G401 (cell line): ENCODE measurements at places on chromosomes 7 and 10.

DNA sequence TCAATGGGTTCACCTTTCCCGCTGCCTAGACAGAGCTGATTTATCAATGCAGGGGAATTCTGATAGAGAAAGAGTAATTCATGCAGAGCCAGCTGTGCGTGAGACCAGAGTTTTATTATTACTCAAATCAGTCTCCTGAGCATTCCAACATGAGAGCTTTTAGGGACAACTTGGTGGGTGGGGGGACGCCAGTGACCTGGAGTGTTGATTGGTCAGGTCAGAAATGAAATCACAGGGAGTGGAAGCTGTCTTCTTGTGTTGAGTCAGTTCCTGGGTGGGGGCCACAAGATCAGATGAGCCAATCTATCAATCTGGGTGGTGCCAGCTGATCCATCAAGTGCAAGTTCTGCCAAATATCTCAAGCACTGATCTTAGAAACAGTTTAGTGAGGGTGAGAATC lies 99.0 kb upstream of the CAV2 start:
- no peak for DNase-seq

GRCh38 chr7:125084196-125084595 lies 154.6 kb upstream of the POT1 start:
- no peak for DNase-seq

- no peak for DNase-seq
Measured at GRCh38 chr7:5339955-5340354, 57.2 kb downstream of the SLC29A4 start.

DNA sequence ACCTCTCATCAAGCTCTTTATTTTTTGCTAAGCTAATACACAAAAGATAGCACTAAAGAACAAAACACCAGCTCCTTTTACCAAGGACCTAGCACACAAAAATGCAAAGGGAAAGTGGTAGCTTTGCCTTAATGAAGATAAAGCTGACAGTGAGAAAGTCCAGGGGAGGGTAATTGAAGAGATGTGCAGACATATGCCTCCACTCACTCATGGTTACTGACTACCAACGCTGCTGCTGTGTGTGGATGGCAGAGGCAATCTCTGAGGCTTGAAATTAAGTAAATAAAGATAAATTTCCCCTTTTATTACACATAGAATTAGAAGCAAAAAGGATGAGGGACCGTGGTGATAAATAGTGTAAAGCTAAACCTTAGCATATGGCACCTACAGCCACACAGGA lies 87.0 kb downstream of the HGF start:
- no peak for DNase-seq

DNA sequence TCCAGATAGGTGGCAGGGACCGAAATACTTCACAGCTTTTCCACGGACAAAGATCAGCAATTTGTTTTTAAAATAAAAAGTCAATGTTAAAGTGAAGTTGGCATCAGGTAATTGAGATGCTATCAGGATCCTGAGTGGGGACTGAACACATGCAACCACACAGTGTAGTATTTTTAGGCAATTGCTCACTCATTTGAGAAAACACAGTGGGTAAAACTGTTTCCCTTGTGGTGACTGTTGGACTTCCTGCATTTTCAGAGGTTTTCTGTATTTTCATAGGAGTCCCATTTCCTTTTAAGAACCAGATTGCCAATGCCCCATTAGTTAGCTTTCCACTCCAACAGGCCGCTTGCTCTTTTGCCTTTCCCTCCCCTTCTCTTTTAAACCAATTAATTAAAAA lies 159.5 kb upstream of the ZNF32 start:
- no peak for DNase-seq

GRCh38 chr7:124718032-124718766 lies 47.4 kb downstream of the GPR37 start:
- DNase-seq, result no peak

GRCh38 chr10:50469288-50469687 lies 154.5 kb downstream of the SGMS1 start:
- DNase-seq, result no peak

DNA sequence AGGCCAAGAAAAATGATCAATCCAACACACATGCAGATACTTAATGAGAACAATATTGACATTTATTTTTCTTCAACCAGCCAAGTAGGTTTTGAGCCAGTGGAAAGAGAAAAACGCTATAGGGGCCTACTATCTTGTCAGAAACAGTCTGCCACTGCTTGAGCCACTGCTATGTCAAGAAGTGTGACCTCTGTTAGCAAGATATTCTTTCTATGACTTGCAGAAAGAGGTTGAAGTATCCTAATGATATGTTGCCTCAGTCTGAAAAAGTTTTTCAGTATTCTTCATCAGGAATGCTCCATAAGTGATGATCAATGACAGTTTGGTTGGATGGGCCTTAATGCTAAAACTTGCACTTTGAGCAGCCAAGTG lies 328.4 kb upstream of the KCND2 start:
- no peak for DNase-seq

DNA sequence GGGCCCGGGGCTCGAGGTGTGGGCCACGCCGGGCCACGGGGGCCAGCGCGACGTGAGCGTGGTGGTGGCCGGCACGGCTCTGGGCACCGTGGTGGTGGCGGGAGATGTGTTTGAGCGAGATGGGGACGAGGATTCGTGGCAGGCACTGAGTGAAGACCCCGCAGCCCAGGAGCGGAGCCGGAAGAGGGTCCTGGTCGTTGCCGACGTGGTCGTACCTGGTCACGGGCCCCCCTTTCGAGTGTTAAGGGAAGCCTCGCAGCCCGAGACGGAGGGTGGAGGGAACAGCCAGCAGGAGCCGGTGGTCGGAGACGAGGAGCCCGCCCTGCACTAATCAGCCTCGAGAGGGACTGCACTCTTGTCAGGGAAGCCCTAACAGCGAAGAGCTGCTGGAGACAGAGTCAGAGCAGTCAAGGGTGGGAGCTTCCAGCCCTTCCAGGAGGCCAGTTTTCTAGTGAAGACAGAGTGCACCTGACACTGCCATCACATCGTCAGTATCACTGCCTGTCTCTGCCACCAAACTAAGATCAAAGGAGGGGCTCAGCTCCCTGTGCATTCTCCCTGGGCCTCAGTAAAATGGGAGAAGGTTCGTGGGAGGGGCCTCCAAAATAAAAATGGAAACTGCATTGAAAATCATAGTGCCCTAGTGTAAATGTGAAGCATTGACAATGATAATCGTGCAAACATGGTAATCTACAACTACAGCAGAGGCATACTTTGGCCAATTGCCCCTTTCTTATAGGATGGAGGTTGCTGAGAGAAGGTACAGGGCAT lies 1.3 kb downstream of the MBLAC1 start:
- DNase-seq, result peak; percentile 57

- no peak for DNase-seq
Measured at GRCh38 chr10:75244487-75245353, 9.0 kb upstream of the COMTD1 start.

- DNase-seq, result no peak
Measured at GRCh38 chr10:86017841-86018734, 348.5 kb downstream of the GRID1 start.

DNA sequence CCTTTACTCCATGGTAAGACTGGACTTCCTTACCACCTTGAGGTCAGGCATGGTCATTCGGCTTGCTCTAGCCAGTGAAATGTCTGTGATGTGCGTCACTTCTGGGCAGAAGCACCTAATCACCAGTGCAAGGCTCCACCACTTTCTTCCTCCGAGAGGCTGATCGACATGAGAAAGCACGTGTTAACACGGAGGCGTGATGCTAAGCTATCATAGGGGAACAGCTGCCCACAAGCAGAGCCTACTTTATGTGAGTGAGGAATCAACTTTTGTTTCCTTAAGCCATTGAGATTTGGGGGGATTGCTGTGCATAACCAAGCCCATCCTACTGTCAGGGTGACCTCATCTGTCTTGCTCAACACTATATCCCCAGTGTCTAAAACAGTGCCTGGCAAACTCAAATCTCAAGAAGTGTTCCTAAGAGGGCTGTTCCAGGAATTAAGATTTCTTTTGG lies 23.1 kb upstream of the SAR1A start:
- DNase-seq, result no peak

GRCh38 chr7:106420736-106421135 lies 136.0 kb upstream of the NAMPT start:
- DNase-seq, result no peak

- no peak for DNase-seq
Measured at GRCh38 chr7:131255242-131255641, 72.4 kb upstream of the MKLN1 start.

GRCh38 chr10:36499693-36500092 lies 625.7 kb upstream of the ANKRD30A start:
- DNase-seq, result no peak

DNA sequence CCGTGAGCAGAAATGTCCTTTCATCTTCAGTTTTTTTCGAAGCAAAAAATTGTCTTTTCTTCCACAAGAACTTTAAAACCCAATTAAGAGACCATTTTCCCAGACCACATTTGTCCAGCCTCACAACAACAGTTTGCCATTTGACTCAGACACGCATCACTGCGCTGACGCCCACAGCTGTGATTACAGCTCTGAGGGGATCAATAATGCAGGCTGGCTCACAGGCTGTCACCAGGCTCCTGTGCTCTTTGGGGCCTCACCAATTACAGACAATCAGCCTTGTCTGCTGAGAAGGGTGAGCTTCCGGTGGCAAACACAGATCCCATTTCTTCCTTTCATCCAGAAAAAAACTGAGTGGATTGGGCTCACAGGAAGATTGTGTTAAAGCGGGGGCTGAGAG lies 33.3 kb downstream of the DDC start:
- peak; percentile 2 for DNase-seq

DNA sequence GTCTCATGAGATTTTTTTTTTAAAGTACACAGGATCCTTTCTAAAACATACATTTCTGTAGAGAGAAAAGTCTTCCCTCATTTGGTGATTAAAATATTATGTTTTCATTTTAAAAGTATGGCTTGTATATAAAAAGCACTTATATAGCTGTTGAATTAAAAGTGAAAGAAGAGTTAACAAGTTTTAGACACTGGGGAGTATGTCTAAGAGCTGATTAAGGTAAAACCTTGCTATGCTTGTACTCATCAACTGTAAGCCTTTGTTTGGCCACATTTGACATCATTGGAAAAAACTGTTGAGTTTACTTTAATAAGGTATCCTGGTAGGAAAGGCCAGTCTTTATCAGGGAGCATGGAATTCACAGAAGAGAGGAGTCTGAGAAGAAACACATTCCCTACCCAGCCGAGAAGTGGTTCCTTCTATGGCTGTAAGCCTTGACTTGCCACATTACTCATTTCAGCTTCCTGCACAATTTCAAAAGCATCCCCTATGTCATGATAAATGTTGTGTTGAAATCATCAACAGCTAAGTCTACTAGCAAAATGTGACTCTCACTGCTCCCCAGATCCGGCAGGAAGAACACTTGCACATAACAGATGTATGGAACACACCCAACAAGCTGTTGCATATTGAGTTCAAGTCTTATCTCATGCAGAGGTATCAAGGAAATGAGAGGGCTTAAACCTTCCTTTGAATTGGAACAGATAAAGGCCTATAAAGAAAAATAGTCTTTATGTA lies 171.8 kb upstream of the CDK1 start:
- DNase-seq, result peak; percentile 80

DNA sequence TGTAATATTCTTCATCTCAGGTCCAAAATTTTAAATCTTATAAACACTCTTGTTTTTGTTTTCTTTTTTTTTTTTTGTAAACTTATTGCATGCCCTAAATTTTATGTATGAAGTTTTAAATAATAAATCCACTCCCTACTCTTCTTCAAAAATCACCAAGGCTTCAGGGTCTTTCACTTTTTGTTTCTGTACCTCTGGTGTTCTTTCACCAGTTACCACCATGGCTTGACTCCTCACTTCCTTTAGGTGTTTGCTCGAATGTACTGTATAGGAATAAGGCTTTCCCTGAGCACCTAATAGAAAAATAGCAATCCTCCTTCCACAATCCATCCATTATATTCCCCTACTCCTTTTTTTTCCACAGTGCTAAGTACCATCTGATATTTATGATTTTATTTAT lies 962.8 kb upstream of the POT1 start:
- DNase-seq, result no peak

- DNase-seq, result no peak
Measured at GRCh38 chr7:139874302-139874629, 45.2 kb downstream of the TBXAS1 start.

GRCh38 chr10:33483124-33483815 lies 148.8 kb upstream of the NRP1 start:
- DNase-seq, result no peak

DNA sequence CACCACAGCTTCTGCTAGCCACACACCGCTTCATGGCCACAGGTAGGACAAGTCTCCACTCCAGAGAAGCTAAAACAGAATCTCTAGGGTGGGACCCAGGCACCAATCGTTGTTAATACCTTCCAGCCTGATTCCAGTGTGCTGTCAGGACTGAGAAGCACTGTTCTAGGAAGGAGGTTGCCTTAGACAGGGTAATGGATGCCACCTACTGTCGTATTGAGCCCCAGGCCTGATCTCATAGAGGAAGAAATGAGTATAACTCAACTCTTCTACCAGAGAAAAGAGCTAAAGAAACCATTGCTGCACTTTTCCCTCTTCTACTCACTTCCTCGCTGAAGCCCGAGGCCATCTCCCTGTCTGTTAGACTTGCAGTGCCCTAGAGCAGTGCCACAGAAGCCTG lies 31.8 kb downstream of the CNNM1 start:
- DNase-seq, result no peak

DNA sequence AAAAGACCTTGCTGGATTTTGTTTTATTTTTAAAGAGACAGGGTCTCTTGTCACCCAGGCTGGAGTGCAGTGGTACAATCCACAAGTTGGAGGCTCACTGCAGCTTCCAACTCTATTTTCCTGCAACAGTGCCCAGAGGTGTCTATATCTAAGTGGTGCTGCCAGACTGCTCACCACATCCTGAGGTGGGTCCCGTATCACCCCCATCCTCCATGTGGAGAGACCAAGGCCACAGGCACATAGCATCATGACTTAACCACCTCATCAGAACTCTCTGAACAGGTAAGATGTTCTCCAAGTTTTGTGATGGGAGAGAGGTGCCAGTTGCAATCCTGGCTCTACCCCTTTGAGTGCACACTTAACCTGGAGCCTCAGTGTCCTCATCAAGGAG lies 98.2 kb downstream of the RNF216 start:
- DNase-seq, result no peak

GRCh38 chr7:64308016-64308270 lies 5.8 kb upstream of the ZNF736 start:
- DNase-seq, result no peak

GRCh38 chr10:71927776-71928592 lies 36.2 kb upstream of the CHST3 start:
- DNase-seq, result no peak

DNA sequence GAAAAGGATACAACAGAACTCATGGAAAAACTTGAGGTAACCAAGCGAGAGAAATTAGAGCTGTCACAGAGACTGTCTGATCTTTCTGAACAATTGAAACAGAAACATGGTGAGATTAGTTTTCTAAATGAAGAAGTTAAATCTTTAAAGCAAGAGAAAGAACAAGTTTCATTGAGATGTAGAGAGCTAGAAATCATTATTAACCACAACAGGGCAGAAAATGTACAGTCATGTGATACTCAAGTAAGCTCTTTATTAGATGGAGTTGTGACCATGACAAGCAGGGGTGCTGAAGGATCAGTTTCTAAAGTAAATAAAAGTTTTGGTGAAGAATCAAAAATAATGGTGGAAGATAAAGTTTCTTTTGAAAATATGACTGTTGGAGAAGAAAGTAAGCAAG lies 62.1 kb downstream of the AKAP9 start:
- no peak for DNase-seq
